Dorsolateral prefrontal cortex (tissue), 122 donors: ENCODE measurements at places on chromosomes 1 and 21.

- no peak for DNase-seq
Observed at GRCh38 chr1:160739098-160739511, at the start of gene SLAMF7. SLAMF7 (plus strand) TSS chr1:160739247; CDS start chr1:160739302, 55 bp downstream.

DNA sequence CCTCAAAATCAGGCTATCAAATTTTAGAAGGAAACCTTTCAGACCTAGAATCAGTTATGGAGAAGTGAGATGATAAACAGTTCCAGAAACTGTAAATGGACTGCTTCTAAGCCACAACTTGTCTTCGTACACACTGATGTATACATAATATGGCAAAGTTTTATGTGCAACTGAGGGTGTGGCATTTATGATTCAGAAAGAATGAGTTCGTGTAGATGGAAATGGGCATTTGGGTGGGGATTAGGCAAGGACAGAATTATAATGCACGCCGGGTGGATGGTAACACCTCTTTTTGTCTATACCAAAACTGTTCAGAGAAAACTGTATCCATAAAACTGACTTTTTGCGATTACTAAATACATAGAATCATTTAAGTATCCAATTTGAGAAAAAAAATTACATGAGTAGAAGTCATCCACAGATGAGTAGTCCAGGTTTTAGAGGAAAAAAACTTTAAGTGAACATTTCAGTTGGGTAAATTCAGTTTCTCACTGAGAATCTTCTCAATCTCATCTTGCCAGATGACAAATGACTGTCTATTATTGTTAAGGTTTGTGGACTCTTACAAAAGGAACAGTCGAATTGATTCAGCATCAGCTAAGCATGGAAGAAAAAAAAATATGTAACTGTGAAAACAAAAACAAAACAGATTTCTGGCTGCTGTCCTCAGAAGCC, 22.5 kb downstream of the ERRFI1 start:
- no peak for DNase-seq

- DNase-seq = no peak
Observed at GRCh38 chr21:36589352-36589971, 109.5 kb upstream of the SIM2 start.

GRCh38 chr1:44673675-44674112, 587 bp downstream of the TMEM53 start:
- DNase-seq = no peak

GRCh38 chr1:162500805-162501204, 3.2 kb downstream of the UHMK1 start:
- DNase-seq = no peak

DNA sequence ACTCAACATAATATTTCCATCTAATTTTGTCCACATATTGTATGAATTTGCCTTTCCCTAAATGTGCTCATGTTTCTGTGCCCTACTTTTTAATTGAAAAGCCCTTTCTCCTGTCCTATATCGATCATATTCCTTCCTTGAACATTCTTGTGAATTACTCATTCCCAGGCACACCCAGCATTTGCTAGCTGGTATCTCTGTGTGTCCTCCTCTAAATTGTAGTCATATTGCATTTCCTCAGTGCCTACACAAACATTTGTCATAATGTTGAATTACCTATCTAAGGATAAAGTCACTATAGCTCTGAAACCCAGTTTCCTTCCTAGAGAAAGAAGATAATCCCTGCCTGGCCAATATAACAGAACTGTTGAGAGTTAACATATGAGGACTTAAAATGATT, 39.6 kb upstream of the TBX15 start:
- DNase-seq = no peak

DNA sequence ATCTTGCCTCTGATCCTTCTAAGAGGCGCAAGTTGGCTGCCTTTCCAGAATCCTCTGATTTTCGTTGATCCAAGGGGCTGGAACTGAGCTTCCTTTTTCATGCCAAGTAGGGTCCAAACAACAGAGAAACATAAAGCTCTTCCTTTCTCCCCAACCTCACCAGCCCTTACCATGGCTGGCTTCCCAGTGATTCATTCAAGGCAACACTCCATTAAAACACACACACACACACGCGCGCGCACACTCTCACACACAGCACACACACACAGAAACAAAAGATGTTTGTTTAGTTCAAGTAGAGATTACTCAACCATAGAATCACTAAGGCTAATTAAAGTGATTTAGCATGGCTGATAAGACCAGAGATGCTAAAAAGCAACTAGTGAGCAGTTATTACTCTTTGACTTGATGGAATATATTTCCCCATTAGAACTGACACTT, 13.0 kb upstream of the GUCA2A start:
- DNase-seq = peak; percentile 74

DNA sequence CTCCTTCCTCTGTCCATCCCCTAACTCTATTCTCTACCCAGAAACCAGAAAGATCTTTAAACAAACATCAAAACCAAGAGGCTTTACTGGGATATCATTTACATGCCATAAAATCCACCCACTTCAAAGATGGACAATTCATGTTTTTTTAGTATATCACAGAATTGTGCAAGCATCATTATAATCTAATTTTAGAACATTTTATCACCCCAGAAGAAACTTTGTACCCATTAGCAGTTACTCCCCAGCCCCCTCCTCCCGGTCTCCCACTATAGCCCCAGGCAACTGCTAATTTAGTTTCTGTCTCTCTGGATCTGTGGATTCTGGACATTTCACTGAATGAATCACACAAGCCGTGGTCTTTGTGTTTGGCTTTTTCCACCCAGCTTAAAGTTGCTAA, 4.8 kb upstream of the SELENON start:
- DNase-seq = no peak

DNA sequence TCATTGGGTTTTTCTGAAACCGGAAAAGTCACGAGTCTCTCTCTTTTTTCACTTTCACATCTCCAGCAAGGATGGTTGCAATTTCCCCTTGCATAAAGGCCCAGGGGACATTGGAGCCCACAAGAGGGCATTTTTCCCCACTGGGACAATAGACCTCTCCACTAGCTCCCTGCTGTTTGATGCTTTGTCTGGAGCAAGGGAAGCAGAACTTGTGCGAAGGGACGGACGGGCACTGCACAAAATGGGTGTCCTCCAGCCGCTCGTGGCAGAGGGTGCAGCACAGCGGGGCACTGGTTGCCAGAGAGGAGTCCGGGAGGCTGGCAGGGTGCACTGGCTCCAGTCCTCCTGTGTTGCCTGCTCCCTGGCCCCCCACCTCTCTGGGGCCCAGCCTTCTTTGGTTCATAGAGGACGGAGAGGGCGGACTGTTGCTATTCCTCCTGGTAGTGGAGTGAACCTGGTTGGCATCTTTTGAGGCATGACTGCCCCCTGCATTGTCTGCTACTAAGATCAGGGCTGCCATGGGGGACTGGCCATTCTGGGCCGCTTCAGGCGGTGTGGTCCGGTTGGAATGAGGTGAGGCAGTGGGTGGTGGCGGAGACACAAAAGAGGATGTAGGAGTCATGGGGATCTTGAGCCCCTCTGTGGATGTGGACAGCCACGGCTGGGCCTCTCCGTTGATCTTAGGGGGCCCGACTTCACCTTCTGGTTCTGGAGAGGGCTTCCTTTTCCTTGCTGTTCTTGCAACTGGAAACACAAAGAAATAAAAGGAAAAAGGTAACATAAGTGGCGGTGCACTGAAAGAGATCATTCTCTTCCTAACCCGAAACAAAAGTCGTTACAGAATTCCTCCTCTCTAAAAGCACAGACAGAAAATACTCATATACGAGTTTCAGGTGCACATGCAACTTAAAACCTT, 2.6 kb downstream of the IRF2BP2 start:
- no peak for DNase-seq

DNA sequence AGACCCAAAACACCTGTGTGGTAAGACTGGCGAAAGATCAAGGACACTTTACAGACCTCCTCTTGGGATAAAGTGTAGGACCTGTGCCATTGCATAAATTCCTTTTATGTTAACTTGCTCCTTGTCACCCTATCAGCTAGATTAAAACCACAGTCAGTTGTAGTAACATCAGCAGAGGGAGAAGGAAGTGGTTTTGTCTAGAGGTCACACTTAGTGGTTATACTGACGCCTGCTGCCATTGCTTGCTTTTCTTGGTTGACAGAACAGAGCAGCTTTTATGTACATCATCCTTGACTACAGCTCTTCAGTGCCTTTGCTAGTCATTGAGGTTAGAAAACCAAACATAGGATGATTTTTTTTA, 101.4 kb downstream of the PBX1 start:
- DNase-seq = no peak

DNA sequence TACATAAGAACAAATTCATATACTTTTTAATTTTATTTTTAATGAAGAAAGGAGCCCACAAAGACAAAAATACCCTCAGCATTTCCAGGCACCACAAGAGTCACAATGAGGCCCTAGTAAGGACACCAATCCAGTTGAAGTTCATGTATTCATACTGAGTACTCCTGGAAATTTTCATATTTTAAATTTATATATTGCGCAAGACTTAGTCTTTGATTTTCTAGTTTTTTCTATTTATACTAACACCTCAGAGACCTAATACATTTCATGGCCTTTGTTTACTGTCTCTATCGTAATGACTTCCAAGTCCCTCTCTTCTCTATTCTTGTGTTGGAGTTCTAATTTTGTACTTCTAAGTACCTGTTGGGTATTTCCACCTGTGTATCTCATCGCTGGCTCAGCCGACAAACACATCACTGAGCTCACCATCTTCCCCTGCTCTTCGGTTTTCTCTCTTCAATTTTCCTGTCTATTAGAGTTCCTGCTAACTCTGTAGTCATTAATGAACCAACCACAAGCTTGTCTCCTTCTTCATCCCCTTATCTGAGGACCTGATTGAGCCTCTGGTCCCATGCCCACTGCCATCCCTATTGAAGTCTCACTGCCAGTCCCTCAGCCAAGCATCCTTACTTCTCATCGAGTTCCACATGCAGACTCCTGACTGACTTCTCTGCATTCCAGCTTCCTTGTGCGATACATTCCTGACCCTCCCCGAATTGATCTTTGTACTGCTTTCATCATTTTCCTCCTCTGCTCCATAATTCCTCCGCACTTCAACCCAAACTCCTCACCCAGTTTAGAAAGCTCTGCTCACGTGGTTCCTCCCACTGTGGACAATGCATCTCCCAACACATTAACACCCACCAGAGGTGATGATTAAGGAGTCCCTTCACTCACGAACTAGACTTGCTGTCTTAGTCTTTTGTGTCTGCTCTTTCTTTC, 17.3 kb upstream of the IRF2BP2 start:
- no peak for DNase-seq
